Epithelial cell of proximal tubule (primary cell): ENCODE measurements at places on chromosomes 6 and 20. TPM values are rescaled to one million over a fixed set of nuclear protein-coding genes. Genes with fewer than 3 reads are reported as not detected.

- no peak for DNase-seq
These were observed 93.2 kb downstream of the CLVS2 start for GRCh38 chr6:123089226-123089625.

GRCh38 chr20:37406010-37406998 lies 60.4 kb downstream of the SRC start:
- DNase-seq, result no peak

DNA sequence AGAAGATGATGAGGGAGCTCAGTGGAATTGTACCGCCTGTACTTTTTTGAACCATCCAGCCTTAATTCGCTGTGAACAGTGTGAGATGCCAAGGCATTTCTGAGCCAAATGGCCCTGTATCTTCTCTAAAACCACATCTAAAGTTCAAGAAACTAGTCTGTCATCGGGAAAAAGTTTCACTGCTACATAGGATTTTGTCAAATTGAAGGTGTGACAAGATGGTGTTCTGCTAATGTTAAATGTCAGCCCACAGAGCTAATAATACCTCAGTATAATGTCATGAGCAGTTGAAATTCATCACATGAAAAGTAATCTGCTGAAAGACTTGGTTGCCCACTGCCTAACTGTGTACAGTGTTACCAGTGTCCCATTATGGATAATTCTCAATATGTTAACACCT lies 9.6 kb downstream of the SUMO4 start:
- no peak for DNase-seq

DNA sequence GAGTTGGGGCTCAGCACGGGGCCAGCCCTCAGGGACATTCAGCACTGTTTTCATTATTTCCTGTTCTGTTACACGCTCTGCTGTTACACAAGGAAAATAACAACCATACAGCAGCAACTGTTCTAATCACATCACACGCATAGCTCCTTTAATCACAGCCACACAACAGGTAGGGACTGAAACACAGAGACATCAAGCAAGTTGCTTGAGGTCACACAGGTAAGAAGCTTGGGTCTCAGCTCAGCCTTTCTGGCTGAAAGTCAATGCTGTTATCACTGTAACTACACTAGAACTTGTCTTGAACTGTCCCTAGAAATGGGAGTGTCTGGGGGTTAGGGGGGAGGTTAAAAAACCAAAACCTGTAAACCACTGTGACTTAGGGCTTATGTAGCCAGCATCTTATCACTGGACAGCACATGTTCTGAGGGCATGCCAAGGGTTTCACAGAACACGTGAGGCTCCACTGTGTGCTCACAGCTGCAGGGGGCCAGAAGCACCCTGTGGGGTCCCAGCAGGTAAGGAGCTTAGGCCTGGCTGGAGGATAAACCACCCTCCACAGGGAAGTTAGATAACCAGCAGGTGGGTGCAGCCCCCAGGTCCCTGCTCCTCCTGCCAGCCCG lies 146.0 kb downstream of the EYA2 start:
- no peak for DNase-seq

GRCh38 chr6:87171938-87172633 lies 16.7 kb downstream of the ZNF292 start:
- DNase-seq, result no peak

- DNase-seq, result no peak
These were observed 19.7 kb upstream of the GTSF1L start for GRCh38 chr20:43746344-43747137.

DNA sequence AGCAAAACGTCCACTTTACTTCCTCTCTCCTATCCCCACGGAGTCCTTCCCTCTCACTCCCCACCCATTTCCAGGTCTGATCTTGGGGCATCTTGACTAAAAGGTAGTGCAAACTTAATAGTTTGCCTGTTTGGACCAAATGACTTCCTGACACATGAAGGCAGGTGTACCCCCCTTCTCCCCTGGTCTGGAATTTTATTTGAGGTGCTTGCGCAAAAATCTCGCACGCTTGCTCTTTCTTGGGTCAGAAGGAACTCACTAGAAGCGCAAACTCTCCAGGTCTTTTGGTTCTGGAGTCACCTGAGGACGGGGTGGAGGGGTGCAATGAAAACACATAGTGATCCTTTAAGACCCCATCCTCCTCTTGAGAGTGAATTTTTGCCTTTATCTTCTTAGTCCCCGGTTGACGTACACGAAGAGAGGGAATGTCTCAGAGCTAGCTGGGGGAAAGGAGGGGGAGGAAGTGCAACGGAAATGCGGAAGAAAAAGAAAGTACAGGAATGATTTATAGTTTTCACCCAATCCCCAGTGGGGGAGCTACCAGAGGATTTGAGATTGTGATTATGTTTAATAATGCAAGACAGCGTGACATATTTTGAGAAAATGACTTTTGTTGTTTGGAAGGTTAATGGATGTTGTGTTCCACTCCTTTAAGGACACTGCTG lies 4.9 kb downstream of the ADGRB3 start:
- DNase-seq, result no peak

DNA sequence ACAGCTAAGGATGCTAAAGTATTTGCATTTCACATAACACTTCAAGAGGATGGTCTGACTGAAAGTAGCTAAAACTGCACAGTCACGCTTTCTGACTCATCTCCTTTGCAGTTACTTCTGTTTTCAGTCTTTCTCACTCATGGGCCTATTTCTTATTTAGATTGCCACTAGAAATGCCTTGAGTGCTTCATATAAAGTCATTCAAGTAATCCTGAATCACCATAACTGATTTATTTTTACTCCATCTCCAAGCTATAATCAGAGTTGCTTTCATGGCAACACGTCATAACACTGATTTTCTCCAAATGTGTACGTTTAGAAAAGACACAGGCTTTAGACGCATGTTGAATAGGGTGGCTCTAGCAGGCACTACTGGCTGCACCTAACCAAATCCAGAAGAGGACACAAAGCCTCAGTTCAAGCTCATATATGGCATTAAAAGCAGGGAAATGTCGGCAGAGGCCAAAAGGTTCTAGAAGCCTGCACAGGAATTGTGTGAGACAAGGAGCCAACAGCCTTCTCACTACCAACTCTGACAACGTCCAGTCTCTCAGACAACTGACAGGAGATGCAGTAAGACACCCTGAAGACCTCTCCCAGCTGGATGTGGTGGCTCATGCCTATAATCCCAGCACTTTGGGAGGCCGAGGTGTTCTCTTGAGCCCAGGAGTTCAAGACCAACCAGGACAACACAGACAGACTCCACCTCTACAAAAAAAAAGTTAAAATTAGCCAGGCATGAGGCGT lies 64.1 kb upstream of the BEND6 start:
- DNase-seq, result no peak

DNA sequence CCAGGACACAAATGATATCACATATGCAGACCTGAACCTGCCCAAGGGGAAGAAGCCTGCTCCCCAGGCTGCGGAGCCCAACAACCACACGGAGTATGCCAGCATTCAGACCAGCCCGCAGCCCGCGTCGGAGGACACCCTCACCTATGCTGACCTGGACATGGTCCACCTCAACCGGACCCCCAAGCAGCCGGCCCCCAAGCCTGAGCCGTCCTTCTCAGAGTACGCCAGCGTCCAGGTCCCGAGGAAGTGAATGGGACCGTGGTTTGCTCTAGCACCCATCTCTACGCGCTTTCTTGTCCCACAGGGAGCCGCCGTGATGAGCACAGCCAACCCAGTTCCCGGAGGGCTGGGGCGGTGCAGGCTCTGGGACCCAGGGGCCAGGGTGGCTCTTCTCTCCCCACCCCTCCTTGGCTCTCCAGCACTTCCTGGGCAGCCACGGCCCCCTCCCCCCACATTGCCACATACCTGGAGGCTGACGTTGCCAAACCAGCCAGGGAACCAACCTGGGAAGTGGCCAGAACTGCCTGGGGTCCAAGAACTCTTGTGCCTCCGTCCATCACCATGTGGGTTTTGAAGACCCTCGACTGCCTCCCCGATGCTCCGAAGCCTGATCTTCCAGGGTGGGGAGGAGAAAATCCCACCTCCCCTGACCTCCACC lies 42.2 kb downstream of the SIRPA start:
- no peak for DNase-seq

DNA sequence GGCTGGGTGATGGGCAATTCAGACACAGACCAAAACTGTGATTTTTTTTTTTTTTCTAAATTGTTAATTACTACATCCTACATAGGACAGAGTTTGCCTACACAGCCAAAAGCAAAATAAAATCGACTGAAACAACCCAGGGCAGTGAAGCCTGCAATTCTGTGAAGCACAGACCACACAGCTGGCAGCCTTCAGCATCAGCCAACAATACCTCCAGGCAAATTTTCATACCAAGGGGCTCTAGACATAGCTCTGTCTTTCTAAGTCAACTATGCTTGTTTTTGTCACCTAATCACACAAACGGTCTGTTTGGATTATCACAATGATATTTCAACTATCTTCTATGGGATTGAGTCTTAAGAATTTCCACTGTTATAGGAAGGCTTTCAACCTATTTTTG lies 17.6 kb downstream of the RMND1 start:
- no peak for DNase-seq

- no peak for DNase-seq
These were observed 26.5 kb downstream of the CST9L start for GRCh38 chr20:23541776-23542175.

- DNase-seq, result no peak
These were observed 17.0 kb downstream of the RPS6KA2 start for GRCh38 chr6:166610069-166610468.

- DNase-seq, result no peak
These were observed 694 bp downstream of the SLC17A9 start for GRCh38 chr20:62952968-62953838.

DNA sequence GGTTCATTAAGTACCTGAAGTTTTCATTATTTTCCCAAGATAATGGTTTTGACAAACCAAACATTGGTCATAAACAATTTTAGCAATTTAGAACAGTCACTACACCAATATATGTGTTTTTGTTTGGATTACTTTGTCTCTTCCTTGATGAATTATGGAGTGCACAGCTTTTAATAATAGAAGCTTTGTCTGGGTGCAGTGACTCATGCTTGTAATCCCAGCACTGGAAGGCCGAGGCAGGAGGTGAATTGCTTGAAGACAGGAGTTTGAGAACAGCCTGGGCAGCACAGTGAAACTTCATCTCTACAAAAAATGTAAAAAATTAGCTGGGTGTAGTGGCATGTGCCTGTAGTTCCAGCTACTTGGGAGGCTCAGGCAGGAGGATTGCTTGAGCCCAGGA lies 89.4 kb upstream of the ANKEF1 start:
- DNase-seq, result no peak

DNA sequence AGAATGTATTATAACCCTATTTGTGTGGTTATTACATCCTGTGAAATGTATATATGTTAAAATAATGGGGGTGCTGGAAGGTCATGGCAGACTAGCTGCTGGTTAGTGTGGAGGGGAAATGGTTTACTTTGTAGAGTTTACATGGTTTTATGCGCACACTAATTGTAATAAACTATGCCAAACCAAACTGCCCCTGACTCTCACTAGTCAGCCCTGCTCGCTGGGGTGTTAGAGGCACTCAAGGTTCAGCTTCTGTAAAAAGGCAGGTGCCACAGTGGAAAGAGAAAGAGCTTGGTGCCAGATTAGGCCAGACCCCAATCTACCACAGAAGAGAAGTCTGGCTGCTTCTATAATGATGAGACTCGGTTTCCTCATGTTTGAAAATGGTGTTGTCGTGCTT lies 52.7 kb downstream of the GOPC start:
- DNase-seq, result no peak

DNA sequence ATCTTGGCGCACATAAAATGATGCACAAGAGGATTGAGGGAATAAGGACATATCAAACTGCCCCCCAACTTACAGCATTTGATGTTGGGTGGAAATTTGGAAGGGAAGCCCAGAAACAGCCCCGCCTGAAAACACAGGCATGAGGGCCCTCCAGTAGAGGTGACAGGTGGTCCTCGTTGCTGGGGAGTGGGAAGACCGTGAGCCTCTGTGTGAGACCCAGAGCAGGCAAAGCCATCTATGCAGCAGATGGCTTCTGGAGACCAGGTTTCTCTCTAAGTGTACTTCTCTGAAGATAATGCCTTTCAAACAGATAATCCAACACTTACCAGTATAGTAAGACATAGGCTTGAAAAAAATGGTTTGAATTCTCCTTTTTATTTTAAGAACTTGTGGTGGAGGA lies 132.2 kb upstream of the INSM1 start:
- no peak for DNase-seq

DNA sequence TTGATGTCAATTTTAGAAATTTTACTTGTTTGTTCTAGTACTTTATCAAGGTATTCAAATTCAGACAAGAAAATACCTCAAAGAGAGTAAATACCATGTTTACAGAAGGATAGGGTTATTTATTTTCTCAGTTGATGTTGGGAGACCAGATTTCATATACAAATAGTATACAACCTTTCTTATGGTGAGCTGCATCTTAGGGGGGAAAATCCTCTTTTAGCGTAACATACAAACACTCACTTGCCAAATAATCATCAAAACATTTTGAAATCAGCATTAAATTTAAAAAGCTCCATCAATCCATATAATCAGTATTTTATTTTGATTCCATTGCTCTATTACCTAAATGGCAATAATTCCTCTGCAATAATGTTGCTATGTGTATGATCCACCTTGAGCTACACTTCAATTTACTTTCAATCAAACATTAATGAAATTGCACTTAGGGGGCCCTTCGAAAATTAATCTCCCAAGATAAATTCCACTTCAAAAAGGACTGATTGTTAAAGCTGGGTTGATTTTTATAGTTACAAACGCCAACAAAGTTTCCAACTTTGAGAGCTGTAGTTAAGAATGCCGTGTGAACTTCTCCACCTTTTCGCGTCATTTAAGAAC lies 2.2 kb downstream of the NKX2-4 start:
- no peak for DNase-seq

DNA sequence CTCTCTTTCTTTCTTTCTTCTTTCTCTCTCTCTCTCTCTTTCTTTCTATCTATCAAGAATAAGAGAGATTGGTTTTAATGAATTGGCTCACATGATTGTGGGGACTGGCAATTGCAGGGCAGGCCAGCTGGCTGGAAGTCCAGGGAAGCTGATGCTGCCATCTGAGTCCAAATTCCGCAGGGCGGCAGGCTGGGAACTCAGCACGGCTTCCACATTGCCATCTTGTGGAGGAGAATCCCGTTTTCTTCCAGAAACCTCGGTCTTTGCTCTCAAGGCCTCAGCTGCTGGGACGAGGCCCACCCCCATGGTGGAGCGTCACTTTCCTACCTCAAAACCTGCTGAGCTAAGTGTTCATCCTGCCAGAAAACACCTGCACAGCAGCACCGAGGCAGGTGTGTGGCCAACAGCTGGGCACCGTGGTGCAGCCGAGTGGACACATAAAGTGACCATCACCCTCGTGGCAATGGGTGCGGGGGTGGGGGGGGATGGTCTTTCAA lies 58.8 kb upstream of the SLCO4A1 start:
- no peak for DNase-seq

- no peak for DNase-seq
These were observed 97.1 kb upstream of the CEP85L start for GRCh38 chr6:118748311-118749062.

GRCh38 chr6:118897386-118897785 lies 3.4 kb downstream of the ASF1A start:
- no peak for DNase-seq

- DNase-seq, result no peak
These were observed 4.0 kb downstream of the KCNQ2 start for GRCh38 chr20:63468421-63468820.

GRCh38 chr20:4684837-4685413 lies 36.8 kb upstream of the PRND start:
- DNase-seq, result no peak

Gene HLA-DQA2
- total RNA-seq, result not detected in 2 replicates

Gene ALDH8A1
- 0.14 and 0.40 TPM in 2 replicates for total RNA-seq

Gene TRERF1
- 2.2 and 3.5 TPM in 2 replicates for total RNA-seq

Gene CPNE5
- total RNA-seq, result 0.58 TPM in 1 of 2 replicates, not detected in the other

Gene ANKRD66
- total RNA-seq, result not detected in 2 replicates

Gene GRIK2
- 0.86 TPM in 1 of 2 replicates, not detected in the other for total RNA-seq
